ENCODE measurements at places on chromosomes 1 and 21.

DNA sequence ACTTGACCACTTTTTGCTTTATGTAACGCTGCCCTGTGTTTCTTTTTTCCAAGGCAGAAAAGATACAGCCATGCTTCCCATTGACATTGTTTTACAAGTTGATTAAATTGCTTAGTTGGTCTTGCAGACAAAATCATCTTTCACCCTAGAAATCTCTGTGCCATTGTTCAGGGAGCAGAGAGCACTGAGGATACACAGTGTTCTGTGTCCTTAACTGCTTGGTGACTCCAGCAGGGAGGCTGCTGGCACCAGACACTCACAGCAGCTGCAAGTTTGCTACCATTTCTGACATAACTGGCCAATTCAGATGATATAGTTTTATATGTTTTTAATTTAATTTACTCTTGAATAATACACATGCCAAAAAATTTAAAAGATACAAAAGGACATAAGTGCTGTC, 118.7 kb downstream of the RGS2 start:
- DNase-seq, result no peak

DNA sequence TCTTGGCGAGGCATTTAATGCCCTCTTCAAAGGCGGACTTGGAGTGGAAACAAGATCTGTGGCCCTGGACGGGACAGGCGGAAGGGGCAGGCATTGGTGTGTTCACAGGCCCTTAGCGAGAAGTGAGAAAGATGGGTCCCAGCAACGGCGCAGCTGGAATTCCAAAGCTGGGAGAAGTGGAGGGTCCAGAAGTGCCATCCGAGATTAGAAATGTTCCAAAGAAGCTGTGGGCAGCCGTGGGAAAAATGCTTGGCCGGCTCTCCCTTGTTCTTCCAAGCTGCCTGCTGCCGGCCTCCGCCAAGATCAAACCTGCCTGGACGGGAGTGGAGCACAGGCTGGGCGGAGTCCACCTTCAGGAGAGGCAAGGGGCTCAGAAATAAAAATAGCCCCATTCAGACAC, 69.4 kb upstream of the ACTRT2 start:
- no peak for DNase-seq

GRCh38 chr1:222535455-222535854, 12.4 kb downstream of the HHIPL2 start:
- DNase-seq, result no peak

DNA sequence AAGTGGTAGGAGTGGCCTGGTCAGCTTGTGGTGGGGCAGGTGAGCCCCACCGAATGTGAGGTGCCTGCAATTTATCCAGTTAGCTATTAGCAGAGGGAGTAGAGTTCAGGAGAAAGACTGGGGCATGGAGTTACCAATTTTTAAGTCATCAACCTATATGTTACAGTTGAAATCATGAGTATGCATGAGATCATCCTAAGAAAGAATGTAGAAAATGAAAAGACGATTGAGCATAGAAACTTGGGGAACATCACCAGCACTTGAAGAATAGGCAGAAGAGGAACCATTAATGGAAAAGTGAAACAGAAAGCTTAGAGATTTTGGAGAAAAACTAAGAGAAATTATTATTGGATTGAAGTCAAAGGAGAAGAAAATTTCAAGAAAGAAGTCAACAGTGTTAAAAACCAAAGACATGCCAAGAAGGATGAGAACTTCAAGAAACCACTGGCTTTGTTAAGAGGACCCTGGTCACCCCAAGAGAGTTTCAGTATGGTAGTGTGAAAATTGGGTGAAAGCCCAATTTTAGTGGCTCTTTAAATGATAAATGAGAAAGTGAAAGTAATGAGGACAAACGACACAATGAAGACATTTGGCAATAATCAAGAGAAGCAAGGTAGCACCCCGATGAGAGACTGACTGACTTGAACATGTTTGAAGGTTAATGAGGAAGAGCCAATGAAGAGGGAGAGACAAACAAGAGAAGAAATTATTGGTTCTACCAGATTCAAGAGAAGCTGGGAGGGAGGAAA, 36.7 kb downstream of the DNASE2B start:
- no peak for DNase-seq

- no peak for DNase-seq
These were observed 155.8 kb upstream of the TMEM51 start for GRCh38 chr1:14997646-14998276.

DNA sequence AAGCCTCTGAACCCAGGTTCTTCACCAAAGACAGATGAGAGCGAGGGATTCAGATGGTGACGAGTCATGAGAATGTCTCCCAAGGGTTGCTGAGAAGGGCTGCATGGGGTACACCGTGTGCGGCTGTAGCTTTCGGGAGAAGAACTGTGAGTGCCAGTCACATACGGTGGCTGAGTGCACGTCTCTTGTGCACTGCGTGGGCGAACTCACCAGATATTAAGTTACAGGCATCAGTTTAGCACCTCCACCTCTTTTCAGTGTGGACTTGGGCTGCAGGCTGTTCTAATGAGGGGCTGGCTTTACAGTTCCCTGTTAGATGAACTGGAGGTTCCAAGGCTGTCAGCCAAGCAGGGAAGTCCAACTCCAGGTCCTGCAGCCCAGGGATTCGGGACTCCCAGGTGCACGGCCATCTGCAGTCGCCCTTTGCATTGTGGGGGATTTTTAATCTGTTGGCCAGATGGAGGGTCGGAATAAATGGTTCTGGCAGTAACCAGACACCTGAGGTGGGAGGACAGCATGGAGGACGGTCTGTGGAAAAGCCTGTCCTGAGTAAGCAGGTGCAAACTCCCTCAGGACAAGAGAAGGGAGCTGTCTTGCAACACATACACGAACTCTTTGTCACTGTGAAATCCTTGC, 26.5 kb upstream of the AVPR1B start:
- peak; percentile 11 for DNase-seq
